NCI-H1105 (cell line): ENCODE measurements at places on chromosomes 5 and 9.

DNA sequence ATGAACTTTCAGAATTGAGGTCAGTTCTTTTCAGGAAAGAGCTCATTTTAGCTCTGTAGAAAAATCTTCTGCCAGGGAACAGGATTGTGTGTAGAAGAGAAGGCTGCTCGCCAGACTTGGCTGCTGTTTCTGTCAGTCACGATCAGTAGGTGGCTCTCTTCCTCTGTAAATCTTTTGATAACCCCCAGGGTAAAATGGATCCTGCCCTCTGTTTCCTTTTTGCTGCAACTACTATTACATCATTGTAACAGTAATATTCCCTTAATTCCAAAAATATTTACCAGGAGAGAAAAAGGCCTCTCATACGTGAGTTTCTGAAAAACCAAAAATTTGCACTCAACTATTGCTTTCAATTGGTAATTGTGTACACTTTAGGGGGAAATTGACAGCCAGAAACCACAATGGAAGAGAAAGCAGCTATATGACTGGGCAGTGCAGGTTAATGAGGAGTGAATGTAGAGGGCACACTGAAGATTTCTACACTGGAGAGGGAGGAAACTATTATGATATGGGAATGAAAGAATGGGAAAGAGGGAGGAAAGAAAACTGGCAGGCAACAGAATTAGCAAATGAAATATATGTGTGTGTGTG, 12.3 kb downstream of the IFNA21 start:
- no peak for DNase-seq

DNA sequence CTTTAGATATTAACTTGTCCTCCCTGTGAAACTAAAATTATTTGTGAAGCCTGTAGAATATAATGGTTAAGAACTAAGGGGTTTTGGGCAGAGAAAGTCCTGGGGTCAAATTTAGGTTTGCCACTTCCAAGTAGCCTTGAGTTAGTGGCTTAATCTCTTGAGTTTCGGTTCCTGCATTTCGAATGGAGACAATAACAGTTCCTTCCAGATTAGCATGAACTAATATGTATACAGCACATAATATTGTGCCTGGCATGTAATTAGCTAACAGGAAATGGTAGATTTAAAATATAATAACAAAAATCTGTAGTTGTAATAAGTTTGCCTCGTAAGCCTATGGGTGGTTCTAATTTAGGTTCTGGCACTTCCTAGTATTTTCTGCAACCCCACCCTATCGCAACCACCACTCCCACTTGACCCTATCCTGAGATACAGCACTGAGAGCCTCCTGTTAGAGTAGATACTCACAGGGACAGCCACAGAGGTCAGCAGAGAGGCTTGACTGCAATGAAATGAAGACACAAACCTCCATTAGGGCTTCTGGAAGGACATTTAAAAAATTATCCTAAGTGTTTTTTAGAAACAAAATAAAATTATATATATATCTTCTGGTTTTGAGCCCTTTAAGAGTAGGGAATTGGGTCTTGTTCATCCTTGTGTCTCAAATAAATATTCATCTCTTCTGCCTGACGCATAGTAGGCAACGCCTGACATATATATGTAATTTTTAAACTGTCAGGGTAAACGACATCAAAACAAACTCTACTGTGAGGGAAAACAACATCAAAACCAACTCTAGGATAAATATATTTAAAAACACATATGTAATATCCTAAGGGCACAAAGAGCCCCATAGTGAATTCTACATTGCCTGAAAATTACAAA, 8.5 kb downstream of the SPINK9 start:
- no peak for DNase-seq

DNA sequence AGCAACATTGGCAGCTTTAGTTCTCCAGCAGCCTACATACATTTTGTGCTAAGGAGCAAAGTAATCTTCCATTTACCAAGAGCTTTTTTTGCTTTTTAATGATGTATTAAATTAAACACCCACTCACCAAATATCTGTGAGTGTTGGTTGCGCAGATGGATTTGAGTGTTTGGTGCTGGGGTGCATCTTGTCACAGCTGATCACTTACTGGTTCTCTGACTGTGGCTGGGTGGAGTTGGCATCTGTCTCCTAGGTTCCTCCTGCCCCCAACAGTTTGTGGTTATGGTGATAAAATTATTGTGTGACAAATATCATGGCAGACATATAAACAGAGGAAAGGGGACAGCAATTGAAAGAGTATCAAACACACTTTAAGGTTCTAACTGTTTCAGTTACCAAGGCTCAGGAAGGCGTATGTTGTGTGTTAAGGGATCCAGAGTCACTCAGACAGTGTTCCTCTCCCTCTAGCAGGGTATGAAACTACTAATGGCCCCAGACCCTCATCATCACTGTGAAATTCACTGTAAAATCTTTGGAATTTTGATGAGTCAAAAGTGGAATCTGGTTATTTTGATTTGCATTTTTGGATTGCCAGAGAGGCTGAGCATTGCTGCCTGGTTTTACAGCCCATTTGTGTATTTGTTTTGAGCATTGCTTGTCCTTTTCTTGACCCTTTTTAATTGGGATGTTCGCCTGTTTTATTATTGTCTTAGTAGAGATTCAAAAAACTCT, 81.7 kb downstream of the PDE8B start:
- DNase-seq: no peak

DNA sequence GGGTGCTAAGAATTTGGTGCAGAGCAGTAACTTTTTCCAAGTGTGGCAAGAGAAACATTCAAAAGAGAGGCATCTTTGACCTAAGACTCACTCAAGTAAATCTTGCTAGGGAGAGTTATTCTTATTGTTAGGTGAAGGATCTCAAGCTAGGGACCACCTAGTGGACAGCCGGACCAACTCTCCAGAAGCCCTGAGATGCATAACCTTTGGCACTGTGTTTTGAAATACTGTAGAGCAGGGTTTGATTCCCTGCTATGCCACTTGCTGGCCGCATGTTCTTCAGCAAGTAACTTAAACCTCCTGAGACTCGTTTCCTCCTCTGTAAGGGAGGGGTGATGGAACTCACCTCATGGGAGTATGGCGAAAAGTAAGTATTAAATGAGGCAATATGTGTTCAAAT, 336.1 kb upstream of the ADAMTSL1 start:
- no peak for DNase-seq

DNA sequence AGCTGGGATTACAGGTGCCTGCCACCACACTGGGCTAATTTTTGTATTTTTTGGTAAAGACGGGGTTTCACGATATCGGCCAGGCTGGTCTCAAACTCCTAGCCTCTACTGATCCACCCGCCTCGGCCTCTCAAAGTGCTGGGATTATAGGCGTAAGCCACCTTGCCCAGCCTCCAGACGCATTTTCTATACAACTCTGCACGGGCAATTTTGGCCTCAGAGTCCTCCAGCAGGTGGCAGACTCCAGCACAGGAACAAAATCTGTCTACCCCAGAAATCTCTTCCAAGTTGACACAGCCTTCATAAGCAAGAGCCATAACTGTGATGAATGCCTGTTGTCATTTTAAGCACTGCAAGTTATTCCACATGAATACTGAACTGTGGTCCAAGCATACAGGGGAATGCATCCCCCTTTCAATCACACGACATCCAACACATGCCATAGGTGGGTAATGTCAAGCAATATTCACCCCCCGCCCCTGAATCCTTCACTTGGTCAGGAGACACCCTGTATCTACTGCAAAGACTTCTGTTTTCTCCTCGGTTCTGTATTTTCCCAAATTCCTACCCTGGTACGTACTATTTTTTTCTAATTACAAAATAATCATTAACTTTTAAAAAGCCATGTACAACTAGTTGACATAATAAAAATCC, 50.8 kb downstream of the ALDH7A1 start:
- no peak for DNase-seq

DNA sequence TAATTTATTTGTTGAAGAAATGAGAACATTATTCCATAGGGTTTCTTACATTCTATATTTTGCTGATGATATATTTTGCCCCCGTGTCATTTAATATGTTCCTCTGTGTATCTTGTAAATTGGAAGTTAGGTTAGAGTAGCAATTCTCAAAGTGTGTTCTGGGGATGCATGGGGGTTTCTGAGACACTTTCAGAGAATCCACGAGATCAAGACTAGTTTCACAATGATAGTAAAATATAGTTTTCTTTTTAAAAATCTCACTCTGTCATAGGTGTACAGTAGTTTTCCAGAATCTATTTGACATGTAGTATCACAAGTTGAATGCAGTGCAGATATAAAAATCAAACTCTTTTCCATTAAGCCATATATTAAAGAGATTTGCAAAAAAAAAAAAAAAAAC, 488.6 kb upstream of the SGCD start:
- no peak for DNase-seq

DNA sequence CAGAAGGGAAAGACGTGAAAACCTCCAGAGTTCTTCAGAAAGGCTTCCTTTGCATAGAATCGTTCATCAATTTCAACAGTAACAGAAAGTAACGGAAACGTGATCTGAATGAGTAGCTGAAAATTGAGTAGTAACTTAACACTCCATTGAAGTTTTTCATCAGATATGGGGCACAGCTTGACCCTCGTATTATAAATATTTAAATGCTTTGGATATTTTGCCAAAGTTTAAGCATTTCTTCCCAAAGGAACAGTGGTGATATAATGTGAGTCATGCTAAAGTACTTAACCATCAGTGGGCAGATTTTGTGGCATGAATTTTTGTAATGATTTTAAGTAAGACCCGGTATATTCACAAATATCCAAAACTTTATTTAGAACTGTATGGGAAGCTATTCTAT, 67.4 kb upstream of the ADAMTS19 start:
- DNase-seq: no peak

DNA sequence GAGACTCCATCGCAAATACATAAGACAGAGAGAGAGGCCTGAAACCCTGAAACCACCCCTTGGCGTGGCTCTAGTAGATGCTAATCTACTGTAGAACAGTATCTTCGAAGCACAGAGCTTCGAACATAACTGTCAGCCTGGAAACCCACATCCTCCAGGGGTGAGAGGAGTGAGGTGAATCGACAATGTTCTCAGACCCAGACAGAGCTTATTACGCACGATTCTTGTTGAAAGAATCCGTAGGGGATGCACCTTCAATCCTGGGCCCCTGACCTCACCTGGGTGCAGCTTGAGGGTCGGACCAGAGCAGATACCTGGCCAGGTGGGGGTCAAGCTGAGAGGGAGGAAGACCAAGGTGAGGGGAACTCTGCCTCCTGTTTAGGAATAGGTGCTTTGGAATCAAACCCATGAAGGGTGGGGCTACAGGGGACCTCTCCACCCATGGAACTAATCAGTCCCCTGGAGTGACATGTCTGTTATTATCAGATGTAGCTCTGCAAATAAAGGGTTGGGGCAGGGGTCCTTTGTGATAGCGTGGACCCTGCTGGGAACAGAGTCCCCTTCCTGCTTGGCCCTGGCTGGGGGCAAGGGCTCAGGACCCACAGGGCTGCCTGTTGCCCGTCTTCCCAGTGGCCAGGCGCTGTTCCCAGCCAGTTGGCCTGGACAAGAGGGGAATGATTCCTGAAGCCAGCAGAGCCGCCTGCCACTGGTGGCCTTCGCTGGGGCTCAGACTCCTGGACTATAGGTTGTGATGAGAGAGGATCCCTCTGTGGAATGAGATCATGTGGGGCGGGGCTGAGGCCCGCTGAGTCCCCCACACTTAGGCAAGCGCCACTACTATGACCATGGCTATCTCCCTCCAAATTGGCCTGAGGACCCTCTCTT, 41.2 kb downstream of the DBH start:
- no peak for DNase-seq

GRCh38 chr5:32833663-32834062, 122.5 kb downstream of the NPR3 start:
- no peak for DNase-seq

DNA sequence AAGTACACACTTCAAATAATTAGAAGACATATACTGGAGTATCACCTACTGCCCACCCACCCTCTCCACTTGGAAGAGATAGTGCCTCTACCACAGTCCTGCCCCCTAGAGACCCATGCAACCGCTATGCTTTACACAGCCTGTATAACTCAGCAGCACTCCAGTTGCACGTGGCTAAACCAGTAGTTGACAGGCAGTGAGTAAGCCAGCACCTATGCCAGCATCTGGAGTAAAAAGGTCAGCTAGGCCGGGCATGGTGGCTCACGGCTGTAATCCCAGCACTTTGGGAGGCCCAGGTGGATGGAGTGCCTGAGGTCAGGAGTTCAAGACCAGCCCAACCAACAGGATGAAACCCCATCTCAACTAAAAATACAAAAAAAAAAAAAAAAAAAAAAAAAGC, 356.4 kb downstream of the NR2F1-AS1 start:
- no peak for DNase-seq

DNA sequence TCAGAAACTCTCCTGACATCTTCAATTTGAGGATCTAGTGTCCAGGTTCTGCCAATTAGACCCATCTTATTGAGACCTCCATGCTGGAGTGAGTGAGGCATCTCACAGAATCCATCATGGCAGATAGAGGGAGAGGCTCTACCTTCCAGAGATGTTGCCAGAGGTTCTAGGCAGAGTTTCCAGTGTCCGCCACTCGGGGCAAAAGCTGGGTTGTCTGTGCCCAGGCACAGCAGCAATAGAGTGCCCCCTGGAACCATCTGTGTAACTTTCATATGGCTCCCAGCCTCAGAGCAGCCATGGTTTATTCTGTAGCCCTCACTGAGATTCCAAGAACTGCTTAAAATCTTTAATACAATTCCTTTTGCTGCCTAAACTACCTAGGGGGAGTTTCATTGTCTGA, 16.6 kb upstream of the CCDC112 start:
- DNase-seq: no peak

DNA sequence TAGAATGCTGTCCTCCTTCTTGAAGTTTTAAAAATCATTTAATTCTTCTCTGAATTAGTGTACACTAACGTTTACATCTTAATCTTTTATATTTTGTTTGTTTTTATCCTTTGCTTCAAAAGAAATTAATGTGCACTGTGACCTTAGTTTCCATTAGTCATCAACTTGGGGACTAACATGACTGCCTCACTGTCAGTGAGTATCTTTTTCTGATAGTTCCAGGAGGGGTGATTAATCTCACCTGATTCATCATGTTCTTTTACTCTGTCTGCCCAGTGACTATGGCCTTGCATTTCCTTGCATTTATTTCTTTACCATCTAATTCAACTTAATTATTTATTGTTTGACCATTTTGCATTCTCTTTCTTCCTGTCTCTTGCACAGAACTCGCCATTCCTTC, 33.4 kb upstream of the NR3C1 start:
- no peak for DNase-seq

DNA sequence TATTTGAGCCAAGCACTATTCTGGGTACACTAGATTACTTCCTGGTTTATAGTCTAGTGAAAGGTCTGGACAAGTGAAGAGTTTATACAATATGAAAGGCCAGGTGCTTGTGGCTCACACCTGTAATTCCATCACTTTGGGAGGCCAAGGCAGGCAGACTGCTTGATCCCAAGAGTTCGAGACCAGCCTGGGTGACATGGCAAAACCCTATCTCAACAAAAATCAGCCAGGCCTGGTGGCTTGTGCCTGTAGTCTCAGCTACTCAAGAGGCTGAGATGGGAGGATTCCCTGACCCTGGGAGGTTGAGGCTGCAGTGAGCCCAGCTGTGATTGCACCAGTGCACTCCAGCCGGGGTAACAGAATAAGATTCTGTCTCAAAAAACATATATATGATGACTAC, 9.5 kb upstream of the TXNDC15 start:
- no peak for DNase-seq
